ENCODE measurements at places on chromosomes 1 and 21. TPM values are rescaled to one million over a fixed set of nuclear protein-coding genes. Genes with fewer than 3 reads are reported as not detected.
A peak's percentile ranks its signal among the peaks of the same experiment; 100 is the strongest.

- ATAC-seq: no peak
Measured at GRCh38 chr1:231383159-231383860, 38.8 kb downstream of the EGLN1 start.

DNA sequence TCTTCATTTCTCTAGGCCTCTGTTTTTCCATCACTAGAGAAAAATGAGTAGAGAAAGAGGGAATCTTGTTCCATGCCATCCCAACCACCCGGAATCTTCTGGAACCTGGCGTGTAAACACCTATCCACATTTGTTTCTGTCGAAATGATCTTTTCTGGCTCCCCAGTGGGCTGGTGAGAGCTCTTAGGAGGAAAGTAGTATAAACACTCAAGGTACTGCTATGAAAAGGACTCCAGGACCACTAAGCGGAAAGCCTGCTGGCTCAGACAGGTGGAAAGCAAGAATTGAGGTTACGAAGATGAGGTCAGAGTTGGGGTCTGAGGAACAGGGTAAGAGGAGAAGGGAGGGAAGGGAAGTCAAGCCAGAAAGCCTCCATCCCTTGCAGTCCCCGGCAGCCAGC is 90.8 kb downstream of the PLXNA2 start:
- ATAC-seq: no peak

- ATAC-seq: no peak
Measured at GRCh38 chr1:97499667-97500066, 421.2 kb downstream of the DPYD start.

- peak; percentile 19 for ATAC-seq
Measured at GRCh38 chr1:228082918-228083870, 686 bp downstream of the ARF1 start.

GRCh38 chr1:7579831-7580804 is 191.0 kb upstream of the VAMP3 start:
- no peak for ATAC-seq

DNA sequence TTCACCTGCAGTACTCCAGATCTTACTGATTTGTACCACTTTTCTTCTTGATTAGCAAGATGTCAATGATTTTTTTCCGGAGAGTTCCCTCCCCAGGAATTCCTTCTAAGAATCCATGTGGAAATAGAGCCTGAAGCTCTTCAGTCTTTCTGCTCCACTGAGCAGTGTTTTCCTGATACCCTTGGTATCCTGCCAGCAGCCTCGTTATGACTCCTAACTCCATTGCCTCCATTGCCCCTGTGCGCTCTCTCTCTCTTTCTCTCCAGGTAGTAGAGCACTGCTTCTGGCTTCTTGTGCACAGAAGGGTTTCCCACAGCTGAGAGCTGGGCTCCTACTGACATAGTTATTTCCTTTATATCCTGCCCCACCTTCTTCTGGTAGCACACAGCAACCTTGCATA is 12.2 kb downstream of the UBE2U start:
- no peak for ATAC-seq

GRCh38 chr1:16605532-16606505 is 7.5 kb downstream of the NBPF1 start:
- ATAC-seq: no peak

DNA sequence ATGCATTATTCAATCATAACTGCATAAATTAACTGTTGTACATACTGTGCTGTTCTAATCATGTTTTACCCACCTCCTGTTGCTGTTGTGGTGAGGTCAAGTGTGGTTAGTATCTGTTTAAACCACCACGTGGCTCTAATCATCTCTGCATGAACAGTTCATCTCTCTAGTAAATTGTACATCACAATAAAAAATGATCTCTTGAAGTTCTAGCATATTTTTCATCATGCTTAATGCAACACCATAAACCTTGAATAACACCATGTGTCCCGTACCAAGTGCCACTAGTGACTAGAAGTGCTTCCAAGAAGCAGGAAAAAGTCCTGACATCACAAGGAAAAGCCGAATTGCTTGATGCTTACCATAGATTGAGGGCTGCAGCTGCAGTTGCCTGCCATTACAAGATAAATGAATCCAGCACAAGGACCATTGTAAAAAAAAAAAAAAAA is 51.7 kb downstream of the SNRPE start:
- no peak for ATAC-seq

DNA sequence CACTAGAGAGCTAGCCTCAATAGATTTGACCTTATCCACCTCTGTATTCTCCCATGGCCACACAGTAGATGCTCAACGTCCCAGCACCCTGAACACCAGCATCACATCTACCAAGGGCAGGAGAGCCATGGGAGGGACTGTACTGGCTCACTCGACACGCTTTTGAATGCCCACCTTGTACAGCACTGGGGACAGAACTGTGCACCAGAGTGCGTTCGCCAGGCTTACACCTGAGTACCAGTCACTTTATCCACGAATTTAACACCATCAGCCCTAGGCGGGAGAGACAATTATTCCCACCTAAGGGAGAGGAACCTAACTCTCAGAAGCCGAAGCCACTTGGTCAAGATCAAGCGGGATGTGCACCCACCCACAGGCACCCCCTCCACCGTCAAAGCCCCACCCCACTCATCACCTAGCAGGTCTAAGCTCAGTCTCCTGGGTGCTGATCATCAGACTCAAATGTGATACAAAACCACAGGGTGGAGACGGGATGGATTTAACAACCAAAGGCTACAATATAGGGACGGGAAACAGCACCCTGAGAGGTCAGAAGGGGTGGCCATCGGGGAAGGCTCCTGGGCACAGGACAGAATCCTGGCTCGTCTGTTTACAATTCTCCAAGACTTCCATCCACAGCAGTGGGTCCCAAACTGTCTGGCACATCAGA is 110.5 kb downstream of the GLIS1 start:
- no peak for ATAC-seq

Gene MROH9
- not detected for total RNA-seq

GRCh38 chr1:94989911-94990473 is 63.1 kb upstream of the CNN3 start:
- no peak for ATAC-seq

Gene SYDE2
- total RNA-seq: 30.4 TPM

- ATAC-seq: no peak
Measured at GRCh38 chr21:32340863-32341848, 42.5 kb downstream of the MRAP start.

GRCh38 chr1:206655471-206655882 is 20.1 kb downstream of the DYRK3 start:
- no peak for ATAC-seq

Gene CACHD1
- total RNA-seq: 7.7 TPM

Gene CLCA1
- not detected for total RNA-seq

DNA sequence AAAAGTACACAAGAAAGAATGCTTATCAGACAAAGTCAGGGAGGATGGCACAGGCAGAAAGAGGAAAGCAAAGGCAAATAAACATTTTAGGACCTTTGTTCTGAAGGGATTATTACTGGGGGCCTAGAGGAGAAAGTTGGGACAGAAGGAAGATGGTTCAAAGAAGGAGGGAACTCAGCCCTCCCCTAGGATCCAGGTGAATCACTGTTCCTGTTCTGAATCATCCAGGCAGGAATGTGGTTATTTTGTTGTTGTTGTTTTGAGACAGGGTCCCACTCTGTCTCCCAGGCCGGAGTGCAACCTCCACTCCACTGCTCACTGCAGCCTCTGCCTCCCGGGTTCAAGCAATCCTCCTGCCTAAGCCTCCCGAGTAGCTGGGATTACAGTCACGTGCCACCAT is 38.5 kb upstream of the PSEN2 start:
- no peak for ATAC-seq

DNA sequence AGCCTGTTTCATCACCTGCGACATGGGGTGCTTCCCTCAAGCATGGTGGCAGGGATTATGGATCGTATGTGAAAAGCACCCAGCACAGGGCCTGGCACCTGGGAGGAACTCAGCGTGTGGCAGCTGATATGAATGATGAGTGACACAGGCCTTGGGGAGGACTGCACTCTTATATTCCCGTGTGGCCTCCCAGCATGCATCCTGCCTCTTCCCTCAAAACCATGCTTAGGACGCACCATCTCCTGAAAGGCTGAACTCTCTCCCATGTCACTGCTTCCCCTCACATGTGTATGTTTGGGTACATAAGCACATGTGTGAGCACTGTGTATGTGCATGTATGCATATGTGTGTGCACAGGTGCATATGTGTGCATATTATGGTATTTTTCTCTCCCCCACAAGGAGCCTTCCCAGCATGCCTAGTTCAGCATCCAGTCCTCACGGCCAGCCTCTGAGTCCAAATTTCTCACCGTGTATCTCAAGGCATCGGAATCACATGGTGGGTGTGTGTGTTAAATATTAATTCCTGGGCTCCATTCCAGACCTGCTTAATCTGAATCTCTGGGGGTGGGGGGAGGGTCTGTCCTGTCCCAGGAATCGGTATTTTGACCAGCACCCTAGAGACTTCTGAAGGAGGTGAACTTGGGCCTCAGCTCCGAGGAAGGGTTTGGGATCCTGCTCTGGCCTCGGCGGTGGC is 12.8 kb downstream of the MYOM3 start:
- ATAC-seq: no peak

- ATAC-seq: no peak
Measured at GRCh38 chr1:95304803-95305202, 70.8 kb downstream of the RWDD3 start.

Gene TNNI3K
- 0.32 TPM for total RNA-seq

Gene ARF1
- 385 TPM for total RNA-seq

- ATAC-seq: no peak
Measured at GRCh38 chr1:151325646-151326429, 1.4 kb downstream of the PI4KB start.

Gene ITPKB
- total RNA-seq: 184 TPM

DNA sequence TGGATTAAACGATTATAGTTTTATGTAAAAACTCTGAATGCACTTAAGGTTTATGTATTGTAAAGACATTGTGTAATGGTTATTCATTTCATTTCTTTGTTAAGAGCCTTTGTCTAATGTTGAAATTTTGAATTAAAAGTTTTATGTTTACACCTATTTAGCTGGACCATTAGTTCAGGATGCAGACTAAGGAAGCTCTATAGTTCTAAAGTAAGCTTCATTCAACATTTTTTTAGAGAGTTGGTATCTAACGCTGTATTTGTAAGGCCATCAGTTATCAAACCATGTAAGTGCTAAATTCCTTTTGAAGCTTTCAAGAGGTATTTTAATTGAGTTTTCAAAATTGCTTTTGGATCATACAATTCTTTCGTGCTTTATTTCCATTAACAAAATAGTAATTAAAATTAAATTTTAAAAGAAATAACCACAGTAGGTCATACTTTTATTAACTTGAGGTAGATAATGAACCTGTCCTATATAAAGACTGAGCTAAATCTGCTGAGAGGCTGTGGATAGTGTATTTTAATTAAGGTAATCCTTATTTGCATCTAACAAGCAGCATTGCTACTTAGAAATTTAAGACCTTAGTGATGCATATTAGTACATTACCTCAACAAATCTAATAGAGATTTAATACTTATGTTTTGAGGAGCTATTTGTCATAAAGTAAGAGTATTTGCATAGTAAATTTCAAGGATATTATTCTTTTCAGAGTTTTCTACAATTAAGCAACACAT is 47.9 kb downstream of the RWDD3 start:
- no peak for ATAC-seq

- ATAC-seq: no peak
Measured at GRCh38 chr1:27235827-27236226, 1.4 kb downstream of the WDTC1 start.

Gene CASQ2
- total RNA-seq: 147 TPM

Gene FCRL2
- not detected for total RNA-seq

Gene LCE3C
- total RNA-seq: not detected

DNA sequence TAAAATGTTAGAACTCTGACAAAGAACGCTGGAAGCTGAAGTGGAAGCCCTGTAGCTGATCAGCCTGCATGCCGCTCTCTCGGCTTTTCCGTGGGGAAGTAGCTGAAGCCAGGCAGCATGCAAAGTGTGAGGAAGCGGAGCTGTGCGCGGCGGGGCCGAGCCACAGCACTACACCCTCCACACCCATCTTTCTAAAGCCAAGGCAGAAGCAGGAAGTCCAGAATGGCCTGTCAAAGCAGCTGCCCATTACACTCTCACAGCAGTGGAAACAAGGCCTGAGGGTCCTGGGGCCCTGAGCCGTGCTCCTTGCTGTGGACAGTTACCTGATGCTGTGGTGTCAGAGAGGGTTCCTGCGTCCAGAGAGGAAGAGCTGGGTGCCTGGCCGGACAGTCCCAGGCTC is 69.6 kb downstream of the UBR4 start:
- ATAC-seq: peak; percentile 43

DNA sequence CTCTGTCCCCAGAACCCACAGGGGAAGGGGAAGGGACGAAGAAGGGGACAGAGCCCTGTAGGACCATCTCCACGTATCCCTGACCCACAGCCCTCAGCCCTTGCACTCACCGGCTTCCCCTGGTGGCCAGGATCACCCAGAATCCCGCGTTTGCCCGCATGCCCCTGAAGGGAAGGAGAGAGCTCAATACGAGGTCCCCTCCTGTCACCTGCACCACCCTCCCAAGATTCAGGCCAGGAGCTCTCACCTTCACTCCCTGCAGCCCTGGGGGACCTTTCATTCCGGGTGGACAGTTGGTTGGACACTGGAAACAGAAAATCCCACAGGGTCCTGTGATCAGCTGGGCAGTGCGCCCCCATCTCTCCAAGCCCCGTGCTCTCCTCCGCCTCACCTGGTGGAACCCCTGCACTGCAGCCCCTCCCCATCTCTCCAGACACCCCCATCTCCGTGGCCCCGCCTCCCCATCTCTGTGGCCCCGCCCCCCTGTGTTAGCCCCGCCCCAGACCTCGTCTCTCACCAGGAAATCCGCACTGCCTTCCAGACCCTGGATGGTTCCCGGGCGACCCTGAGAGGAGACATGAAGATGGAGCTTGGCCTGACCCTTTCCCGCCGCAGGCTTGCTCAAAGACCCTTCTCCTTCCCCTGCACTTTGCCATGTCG is 6.0 kb downstream of the COL9A2 start:
- ATAC-seq: no peak

Gene FCGR2B
- total RNA-seq: 10.1 TPM

Data from gastroesophageal sphincter (tissue), 4 donors.